Breast epithelium (tissue), 4 donors: ENCODE measurements at places on chromosomes 7 and 10.

GRCh38 chr7:35695473-35695850 is 527 bp upstream of the HERPUD2 start:
- DNase-seq = no peak

DNA sequence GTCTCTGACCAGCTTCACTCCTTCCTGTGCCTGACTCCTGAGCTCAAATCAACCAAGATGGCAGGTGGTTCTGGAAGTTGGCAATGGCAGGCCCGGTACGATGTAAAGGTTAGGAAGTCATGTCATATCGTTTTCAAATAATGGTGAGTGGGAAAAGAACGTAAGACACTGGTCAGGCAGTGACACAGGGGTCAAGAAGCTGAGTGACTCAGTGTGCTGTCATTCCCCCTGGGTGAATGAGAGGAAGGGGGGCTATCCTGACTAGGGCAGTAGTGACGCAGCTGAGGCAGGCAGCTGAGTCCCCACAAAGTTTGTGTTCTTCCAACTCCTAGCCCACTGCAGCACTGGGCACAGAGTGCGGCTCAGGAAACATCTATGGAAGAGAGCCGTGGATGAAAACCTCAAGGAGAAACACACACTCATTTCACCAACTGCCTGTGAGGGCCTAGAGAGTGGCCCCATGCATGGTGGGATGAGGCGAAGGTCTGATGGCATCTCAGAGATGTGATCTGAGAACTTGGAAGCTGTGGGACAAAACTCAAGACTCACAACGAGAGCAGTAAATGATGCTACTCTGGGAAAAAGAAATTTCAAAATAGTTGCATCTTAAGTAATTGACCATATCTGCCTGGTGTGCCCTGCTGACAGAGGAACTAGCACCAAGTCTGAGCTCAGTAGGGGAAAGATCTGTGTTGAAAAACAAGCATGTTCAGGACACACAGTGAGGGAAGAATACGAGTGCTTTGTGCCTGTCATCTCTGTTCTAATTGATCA is 23.2 kb downstream of the CREB3L2 start:
- DNase-seq = no peak

DNA sequence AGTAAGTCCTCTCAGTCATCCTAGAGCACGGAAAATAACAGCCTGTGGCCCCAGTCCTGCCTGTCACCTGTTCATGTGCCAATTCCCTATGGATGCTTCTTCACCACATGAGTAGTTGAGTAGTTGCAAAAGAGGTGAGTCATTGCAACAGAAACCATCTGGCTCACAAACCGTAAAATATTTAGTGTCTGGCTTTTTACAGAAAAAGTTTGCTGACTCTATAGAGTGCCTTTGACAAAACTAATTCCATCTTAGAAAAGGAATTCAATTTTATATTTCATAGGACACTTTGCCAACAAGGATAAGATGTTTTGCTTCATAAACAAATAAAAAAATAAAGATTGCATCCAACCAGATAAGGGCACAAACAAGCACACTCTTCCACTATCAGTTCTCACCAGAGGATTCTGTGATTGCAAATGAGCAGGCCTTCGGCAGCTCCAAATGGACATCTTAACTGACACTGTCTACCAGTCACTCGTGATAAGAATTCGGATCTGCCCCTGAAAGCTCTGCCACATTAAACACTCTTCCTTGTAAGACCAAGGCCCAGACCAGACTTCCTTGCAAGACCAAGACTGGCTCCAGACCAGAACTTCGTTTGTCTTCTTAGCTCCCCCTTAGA is 242.7 kb upstream of the SEMA3C start:
- no peak for DNase-seq

DNA sequence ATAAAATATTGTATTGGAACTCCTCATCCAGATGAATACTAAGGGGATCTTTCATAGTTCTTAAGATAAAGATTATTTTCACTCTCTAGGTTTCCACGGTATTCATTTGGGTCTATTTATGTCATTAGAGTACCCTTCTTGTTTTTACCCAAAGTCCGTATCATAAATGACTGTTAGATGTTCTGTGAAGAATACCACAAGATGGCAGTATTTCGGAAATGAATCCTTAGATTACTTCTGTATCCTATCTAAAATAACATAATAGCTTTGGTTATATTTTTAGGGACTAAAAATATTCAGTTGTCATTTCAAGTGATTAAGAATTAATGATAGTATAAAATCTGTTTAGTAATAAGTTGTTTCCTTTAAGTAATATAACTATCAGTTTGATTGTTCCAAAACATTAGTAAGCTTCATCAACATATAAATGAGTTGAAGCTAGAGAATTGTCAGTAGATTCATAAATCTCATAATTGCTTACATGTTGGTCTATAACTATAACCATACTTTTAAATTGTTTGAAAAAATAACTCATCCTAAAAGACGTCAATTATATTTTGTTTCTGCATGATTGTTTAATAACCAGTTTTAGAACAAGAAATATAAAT is 337.5 kb upstream of the KCND2 start:
- no peak for DNase-seq

DNA sequence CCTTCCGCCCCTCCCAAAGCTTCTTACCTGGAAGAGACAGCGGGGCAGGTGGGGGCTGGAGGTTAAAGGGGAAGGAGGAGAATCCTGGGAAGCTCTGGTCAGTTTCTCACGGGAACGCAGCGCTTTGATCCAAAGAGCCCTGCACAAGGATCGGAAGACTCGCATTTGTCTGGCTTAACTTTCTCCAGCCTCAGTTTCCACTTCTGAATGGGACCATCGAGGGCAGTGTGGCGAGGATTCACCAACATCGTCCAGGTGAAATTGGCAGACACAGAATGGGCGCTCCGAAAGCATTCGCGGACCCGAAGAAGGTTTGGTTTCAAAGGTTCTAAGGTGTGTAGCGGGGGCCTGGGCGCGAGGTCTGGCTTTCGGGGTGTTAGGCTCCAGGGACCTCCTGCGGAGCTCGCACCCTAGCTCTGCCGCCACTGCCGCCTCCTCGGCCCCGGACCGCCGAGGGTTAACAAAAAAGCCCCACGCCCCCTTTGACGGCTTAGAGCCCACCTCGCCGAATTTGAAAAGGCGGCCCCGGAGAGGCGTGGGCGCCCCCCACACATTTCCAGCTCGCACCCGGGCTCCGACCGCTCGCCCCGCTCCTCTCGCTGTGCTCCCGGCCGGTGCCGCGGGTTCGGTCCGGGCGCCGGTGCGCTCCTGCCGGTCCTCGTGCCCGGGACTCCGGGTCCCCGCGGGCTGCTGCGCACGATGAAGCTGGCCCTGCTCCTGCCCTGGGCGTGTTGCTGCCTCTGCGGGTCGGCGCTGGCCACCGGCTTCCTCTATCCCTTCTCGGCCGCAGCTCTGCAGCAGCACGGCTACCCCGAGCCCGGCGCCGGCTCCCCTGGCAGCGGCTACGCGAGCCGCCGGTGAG is at the start of gene COL26A1:
Gene COL26A1, plus strand, starts transcription at position 542 of the 862 bp plus-strand sequence. Its CDS starts 158 bp downstream, at position 700.
- DNase-seq = no peak

DNA sequence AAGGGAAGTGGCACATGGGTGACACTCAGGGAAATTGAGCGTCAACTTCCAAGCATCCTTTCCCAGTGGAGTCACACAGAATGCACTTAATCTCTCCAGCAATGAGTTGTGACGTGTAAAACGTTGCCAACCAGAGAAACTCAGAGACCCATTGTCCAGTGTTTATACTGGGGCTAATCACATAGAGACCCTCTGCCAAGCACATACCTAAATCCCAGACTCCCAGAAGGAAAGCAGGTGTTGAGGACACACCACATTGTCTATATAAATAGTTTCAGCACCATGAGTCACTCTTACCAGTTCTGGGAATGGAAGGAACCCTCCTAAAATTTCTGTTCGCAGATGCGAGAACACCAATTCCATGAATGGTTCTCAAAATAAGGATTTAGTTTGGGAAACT is 76.4 kb upstream of the BET1 start:
- DNase-seq = no peak

DNA sequence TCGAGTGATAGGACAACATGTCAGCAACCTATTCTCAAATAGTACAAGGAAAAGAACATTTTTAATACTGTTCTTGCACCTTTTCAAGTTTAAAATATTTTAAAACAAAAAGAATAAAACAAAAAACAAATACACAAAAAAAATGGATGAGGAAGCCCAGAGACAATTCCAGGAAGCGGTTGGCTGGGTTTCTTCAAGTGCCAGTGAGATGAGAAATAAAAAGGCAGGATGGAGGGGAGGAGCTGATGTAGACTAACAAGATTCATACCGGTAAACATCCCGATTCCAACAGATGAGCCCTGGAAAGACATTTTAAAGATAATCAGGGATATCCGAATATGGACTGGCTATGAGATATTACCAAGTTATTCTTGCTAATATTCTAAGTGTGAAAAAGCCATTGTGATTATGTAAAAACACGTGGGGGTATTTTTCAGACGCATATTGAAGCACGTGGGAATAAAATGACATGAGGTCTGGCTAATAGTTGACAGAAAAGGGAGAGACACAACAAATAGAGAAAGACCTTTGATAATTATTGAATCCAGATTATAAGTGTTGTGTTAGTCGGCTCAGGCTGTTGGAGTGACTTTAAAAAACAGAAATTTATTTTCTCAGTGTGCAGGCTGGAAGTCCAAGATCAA is 101.3 kb upstream of the LRRC4 start:
- no peak for DNase-seq

- DNase-seq = no peak
Measured at GRCh38 chr10:98632456-98633150, 185.9 kb upstream of the HPS1 start.

DNA sequence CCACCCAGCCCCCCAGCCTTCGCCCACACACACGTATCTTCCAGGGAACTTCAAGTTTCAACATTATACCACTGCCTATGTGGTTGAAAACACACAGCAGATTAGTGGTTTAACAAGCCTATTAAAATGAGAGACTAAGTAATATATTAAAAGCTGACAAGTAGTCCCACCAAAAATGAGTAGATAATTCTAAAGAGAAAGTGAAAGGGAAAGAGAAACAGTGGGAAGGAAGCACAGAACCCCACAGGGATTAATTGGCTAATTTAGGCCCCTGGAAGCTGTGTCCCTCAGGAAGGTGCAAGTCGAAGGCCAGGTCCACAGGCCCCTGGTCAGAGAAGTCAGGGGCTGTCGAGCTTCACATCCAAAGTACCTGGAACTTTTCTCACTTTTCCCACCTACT is 210.5 kb upstream of the YAE1 start:
- no peak for DNase-seq

GRCh38 chr7:128378637-128379036 is 17.1 kb upstream of the PRRT4 start:
- DNase-seq = no peak

DNA sequence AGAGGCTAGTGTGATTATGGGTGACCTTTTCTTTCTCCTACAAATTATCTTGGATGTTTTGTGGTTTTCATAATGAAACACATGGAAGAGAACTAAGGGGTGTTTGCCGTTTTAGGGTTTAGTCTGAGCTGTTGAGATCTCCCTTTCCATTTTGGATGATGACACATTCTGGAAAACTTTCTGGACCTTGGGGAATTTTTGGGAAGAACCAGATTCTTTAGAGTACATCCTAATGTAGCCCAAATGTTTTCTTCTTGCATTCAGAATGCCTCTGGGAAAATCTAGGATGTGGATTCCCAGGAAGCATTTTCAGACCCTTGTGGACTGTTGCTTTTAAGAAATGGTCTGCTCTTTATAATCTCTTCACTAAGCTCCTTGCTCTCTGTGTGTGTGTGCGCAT is 165.7 kb downstream of the SORCS3 start:
- DNase-seq = no peak

DNA sequence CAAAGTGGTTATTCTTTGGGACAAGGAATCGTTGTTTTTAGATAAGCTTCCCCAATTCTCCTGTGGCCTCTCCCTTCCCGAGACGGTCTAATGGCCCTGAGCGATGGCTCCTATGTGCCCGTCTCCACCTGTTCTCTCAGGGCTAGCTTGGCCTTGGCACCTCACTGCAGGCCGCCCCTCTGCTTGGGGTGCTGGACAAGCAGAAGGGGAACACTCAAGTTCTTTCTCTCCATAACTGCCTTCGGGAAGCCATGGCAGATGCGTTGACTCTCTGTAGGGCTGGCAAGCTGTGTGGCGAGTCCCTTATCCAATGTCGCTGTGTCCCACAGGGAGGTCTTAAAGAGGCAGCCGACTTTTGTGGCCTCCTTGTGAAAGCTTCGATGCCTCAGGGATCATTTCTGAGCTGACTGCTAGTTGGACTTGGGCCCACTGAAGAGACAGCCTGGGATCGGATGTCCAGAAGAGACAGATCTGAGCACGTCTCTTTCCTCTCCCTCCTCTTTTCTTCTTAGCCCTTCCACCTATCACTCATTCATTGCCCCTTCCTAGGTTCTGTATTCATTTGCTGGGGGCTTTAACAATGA is 70.8 kb downstream of the GRK5 start:
- no peak for DNase-seq

- no peak for DNase-seq
Measured at GRCh38 chr7:156383526-156383925, 257.0 kb upstream of the RNF32 start.

- DNase-seq = no peak
Measured at GRCh38 chr10:43998021-43998809, 349.5 kb upstream of the ZNF32 start.

DNA sequence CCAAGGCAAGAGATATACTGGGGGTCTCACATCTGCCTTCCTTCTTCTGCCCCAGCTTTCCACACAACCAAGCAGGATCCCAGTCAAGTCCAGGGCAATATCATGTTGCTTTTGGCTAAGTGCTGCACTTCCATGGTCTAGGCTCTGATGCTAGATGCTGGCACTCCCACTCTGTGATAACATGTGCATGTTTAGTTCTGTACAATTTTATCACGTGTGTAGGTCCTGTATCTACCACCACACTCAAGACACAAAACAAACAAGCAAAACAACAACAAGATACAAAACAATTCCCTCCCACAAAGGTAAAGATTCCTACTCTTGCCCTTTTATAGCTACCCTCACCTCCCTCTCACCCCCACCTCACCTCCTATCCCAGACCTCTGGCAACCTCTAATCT is 105.6 kb upstream of the HABP2 start:
- no peak for DNase-seq

- no peak for DNase-seq
Measured at GRCh38 chr7:132189881-132190280, 386.4 kb downstream of the PLXNA4 start.

DNA sequence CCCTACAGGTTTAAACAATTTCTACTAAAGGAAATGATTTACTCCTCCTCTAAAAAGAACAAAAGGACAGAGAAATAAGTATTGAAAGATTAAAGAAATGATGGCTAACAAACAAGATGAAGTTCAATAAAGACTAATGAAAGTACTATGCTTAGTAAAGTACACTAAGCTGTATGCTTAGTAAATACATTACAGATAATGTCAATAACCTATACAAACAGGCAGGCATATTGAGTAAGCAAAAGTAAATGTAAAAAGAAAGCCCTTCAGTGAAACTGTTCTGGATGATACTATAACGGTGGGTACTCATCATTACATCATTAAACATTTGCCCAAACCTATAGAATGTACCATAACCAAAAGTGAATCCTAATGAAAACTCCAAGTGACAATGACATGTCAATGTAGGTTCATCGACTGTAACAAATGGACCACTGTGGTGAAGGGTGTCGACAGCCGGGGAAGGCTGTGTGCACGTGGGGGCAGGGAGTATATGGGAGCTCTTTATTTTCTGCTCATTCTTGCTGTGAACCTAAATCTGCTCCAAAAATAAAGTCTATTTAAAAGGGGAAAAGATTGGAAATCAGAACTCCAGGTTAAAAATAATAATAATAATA is 34.0 kb downstream of the CYTH3 start:
- no peak for DNase-seq
